Esophagus squamous epithelium (tissue), 5 donors: ENCODE measurements at places on chromosomes 7 and 10.

GRCh38 chr10:102796407-102797176 lies 40.6 kb downstream of the CYP17A1 start:
- DNase-seq: no peak

DNA sequence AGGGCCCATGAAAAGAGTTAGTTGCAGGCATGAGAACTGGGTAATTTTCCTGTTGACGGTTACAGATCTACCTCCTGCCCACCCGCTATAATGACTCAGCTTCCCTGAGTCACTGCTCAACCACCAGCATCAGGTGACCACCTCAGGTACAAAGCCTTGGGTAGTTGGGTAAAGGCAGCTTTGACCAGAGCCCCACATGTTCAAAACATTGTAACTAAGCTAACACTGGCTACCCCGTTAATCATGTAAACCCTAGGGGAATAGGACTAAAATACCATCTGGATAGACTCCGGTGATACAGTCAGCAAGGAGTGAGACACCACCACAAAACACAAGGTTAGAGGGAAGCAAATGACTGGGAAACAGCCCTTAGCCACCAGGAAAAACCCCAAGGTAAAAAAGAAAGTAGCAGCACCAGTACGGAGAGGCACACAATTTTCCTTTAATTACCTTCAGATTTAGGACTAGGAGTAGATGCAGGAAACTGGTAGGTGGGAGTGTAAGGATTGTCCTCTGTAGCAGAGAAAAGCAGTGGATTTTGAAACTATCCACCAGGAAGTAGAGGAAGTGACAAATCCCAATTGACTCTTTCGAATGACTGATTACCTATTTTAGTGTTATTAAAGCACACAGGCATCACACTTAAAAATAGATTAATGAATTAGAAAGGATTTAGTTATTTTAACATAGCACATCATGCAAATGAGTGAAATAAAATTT lies 103.5 kb upstream of the PDLIM1 start:
- DNase-seq: no peak

- DNase-seq: no peak
Observed at GRCh38 chr7:23685731-23686130, 5.7 kb downstream of the FAM221A start.

DNA sequence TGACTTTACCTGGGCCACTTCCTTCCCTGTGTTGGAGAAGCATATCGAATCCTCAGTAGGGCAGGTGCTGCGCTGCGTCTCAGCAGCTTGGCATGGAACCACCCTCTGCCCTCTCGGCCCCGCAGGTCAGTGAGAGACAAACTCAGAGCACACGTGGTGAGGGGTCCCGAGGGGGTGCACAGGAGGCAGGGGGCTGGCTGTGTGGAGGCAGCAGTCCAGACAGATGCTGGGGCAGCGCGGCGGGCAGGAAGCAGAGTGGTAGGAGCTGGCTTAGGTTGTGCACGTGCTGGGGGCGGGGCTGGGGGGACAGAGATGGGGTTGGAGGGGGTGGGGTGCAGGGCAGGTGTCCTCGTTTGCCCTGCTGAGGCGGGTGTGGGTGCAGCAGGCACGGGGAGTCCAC lies 33.1 kb downstream of the NUB1 start:
- no peak for DNase-seq

- no peak for DNase-seq
Observed at GRCh38 chr7:136877509-136877908, 9.1 kb downstream of the CHRM2 start.
